ENCODE measurements at places on chromosomes 3 and 15. TPM values are rescaled to one million over a fixed set of nuclear protein-coding genes. Genes with fewer than 3 reads are reported as not detected.
A peak's percentile ranks its signal among the peaks of the same experiment; 100 is the strongest.

- no peak for DNase-seq
Observed at GRCh38 chr15:68309024-68309423, 31.5 kb downstream of the FEM1B start.

GRCh38 chr3:52171514-52172261 is 17.5 kb upstream of the POC1A start:
- no peak for DNase-seq

GRCh38 chr3:33060609-33061337 is 36.2 kb downstream of the GLB1 start:
- no peak for DNase-seq

- no peak for DNase-seq
Observed at GRCh38 chr15:46146915-46147314, 512.1 kb downstream of the SQOR start.

DNA sequence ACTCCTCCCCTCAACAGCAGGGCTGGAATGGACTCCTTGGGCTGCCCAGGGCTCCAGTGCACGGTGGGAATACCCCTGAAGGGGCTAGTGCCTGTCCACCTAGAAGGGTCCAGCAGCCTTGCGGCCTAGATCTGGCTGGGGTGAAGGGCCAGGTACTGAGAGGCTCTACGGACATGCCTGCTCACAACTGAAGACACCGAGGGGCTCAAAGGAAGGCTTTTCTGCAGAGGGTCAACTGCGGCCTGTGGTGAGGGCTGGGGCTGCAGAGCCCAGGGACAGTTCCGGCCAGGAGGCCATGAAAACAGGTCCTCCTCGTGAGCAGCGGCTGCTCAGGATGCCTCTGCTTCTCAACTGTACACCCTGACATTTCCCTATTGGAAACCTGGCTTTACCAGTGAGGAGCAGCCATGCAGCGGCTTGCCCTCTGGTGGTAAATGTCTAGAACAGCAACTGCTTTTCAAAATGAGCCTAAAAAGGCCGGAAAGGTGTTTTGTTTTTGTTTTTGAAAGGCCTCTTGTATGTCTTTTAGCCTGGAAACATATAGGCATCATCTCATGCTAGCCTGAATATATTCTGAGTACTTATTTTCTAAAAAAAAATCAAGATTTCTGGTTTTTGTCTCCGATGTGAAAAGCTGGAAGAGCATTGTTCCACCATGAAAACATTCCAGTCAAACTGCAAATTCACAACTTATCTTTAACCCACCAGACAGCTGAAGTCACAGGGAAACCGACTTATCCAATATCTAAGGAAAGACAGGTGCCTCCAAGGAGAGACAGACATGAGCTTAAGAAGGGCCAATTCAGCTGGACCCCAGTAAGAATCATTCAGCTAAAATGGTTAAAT is 163.4 kb downstream of the KLF13 start:
- DNase-seq: peak; percentile 82

- no peak for DNase-seq
Observed at GRCh38 chr3:166897811-166898210, 482.3 kb downstream of the ZBBX start.

GRCh38 chr3:104428337-104428925 is 938.3 kb upstream of the ALCAM start:
- no peak for DNase-seq

DNA sequence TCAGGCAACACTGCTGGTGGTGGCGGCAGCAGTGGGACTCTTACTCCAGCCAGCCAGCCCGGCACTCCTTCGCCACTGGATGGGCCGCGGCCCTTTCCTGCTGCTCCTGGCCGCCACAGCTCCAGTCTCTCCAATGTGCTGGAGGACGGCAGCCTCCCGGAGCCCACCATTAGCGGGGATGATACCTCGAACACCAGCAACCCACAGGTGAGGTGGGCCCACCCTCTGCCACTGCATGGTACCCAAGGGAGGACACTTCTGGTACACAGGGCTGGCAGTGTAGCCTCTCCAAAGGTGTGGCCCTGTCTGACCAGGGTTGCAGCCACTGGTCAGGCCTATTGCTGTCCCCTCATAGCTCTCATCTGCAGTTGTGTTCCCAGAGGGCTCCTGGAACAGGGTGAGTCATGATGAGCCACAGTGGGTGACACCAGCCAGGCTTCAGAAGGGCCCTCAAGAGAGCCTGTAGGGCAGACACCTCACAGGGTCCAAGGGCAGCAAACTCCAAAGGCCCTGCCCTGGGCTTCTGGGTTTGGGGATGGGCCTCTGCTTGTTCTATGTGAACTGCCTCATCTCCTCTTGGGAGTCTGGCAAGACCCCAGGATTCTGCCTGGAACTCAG is 20.8 kb downstream of the NBEAL2 start:
- no peak for DNase-seq

GRCh38 chr3:150385296-150386242 is 22.5 kb upstream of the TSC22D2 start:
- DNase-seq: no peak

DNA sequence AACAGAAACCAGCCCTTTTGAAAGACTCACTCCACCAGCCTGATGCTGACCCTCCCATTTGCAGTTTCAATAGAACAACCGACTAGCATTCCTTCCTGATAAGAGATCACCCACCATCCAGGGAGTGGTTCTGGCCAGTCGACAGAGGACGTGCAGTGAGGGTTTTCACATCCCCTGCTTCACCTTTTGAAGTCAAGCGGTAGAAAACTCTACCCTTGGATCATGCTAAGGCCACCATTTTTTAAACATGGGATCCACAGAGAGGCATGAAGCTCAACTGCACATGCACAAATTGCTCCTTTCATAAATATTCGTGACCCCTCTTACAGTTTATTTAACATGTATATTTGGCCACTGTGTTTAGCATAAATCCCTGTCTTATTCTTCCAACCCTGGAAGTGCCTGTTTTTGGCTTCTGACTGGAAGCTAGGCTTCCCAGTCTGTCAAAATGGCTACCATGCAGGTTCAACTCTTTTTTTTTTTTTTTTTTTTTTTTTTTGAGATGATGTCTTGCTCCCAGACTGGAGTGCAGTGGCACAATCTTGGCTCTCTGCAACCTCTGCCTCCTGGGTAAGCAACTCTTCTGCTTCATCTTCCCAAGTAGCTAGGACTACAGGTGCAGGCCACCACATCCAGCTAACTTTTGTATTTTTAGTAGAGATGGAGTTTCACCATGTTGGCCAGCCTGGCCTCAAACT is 1.0 kb upstream of the THUMPD3 start:
- DNase-seq: no peak

GRCh38 chr15:38211249-38211648 is 41.4 kb upstream of the SPRED1 start:
- DNase-seq: no peak

DNA sequence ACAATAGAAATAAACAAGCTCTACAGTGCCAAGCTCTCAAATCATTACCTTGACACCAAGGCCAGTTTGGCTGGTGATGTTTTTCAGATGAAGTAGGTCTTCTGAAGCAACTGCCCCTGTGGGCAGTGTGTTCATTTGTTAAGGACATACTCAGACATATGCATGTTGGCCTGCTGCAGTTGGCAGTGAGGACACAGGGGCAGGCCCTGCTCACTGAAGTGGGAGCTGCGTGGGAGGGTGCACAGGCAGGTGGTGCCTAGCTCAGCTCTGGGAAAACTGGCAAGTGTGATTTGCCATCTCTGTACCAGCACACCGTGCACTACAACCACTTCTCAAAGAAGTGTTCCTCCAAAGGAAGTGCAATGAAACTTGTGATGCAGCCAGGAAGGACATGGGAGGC is 28.5 kb upstream of the SNRK start:
- DNase-seq: peak; percentile 64

GRCh38 chr15:90291679-90292356 is 26.3 kb downstream of the NGRN start:
- DNase-seq: no peak

- no peak for DNase-seq
Observed at GRCh38 chr15:57537488-57538264, 54.0 kb upstream of the MYZAP start.

- DNase-seq: no peak
Observed at GRCh38 chr3:183300996-183301562, 48.0 kb downstream of the B3GNT5 start.

- no peak for DNase-seq
Observed at GRCh38 chr3:72340476-72341379, 507.5 kb downstream of the SHQ1 start.

GRCh38 chr15:34039790-34040113 is 748 bp upstream of the AVEN start:
- DNase-seq: no peak

- DNase-seq: no peak
Observed at GRCh38 chr3:126347543-126348161, 9.6 kb downstream of the KLF15 start.

DNA sequence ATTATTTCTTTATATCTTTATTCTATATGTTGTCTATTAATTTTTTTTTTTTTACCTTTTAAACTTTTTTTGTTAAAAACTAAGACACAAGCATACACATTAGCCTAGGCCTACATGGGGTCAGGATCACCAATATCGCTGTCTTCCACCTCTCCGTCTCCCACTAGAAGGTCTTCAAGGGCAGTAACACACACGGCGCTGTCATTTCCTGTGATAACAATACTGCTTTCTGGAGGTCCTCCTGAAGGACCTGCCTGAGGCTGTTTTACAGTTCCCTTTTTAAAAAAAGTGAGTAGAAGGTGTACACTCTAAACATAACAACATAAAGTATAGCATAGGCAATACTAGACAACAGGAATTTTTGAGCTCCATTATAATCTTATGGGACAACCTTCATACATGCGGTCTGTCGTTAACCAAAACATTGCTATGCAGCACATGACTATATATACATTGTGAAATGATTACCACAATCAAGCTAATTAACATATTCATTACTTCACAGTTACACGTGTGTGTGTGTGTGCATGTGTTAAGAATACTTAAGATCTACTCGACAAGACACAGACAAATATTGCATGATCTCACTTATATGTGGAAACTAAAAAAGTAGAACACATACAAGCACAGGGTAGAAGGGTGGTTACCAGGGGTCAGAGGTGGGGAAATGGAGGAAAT is 20.8 kb downstream of the RAB6B start:
- no peak for DNase-seq

- DNase-seq: no peak
Observed at GRCh38 chr3:4562595-4562994, 69.4 kb downstream of the ITPR1 start.

DNA sequence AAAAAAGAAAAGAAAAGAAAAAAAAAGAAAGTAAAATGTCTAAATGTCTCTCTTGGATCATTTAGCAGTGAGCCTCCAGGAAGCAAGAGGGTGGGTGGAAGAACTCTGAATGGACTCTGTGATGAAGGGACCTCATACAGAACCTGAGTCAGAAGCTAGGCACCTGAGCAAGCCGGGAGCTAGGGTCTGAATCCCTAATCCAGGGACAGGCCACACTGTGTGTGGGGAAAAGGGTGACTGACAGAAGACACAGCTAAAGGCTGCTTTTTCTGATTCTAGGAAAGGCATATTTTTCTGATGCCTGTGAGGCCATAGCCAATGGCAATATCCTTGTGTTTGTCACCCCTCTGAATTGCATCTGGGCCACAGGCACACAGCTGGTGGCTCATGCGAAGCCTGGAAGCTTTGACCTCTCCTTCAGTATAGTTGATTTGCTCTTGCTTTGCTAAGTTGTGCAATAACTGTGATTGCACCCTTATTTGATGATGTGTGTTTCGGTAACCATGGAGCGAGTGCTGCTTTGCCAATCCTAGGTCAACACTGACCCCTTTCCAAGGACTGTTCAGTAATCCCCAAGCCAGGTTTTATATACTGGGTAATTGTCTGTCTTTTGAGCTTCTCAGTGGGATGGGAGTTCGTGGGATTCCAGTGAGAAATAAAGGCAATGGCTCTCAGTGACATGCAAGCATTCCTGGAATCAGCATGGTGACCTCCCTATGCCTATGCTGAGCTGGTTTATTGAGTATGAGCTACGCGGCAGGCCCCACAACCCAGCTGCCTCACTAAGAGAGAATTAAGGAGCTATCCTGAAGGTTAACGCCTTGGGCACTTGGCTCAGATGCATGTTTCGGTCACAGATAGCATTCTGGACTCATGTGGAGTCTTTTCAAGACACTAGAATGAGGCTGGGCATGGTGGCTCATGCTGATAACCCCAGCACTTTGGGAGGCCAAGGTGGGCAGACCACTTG is 49.0 kb upstream of the OSBPL11 start:
- DNase-seq: no peak

DNA sequence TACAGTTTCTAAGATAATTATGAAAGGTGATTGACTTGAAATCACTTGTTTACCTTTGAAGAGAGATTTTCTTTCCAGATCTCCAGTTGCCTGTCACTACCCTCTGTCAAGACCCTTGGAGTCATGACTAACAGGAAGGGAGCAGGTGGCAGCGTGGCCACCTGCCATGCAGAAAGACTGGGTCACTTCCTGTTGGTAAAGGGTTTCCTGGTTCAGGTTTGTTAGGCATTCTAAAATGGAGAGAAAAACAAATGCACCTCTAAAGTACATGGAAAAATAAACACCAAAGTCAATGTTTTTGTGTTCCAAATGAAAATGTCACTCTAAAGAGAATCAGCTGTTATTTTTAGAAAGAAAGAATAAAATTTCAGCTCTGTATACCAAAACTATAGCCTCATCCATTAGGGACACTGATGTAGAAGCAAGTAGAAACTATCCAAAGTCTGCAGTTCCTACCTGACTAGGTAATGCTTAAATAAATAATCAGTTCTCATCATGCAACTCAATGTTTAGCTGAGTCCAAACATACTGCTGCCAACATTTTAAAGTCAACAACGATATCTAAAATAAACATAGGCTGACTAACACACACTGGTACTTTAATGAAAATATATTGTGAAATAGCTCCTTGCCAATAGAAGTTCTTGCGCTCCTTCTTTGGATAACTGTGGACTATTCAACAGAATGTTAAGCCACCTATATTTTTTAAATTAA is 23.9 kb upstream of the TM4SF1 start:
- DNase-seq: no peak

Gene C3orf49
- total RNA-seq: not detected

Gene MUSTN1
- 0.82 TPM for total RNA-seq

Gene CAMKV
- 25.9 TPM for total RNA-seq

Gene GCNT3
- 0.18 TPM for total RNA-seq

Gene CLCN2
- 16.0 TPM for total RNA-seq

Gene IL20RB
- 0.45 TPM for total RNA-seq

Gene C2CD4A
- total RNA-seq: 0.73 TPM

Gene SLC22A13
- 1.4 TPM for total RNA-seq

Gene MAGEL2
- 3.4 TPM for total RNA-seq

Gene GUCA1C
- not detected for total RNA-seq

Gene SLITRK3
- total RNA-seq: 14.3 TPM

Gene PLCH1
- 25.0 TPM for total RNA-seq

Gene PRTG
- total RNA-seq: 28.8 TPM

Gene P2RY14
- total RNA-seq: 0.91 TPM

Gene ZMYND10
- 5.4 TPM for total RNA-seq

Gene ZNF717
- 42.6 TPM for total RNA-seq

Gene RASL12
- total RNA-seq: 5.5 TPM
